Stimulated activated CD4-positive, alpha-beta T cell treated with anti-CD3 and anti-CD28 coated beads, Interleukin-15, amount 100 ng/mL, for 1 hour (primary cell): ENCODE measurements at places on chromosomes 4 and X.
A peak's percentile ranks its signal among the peaks of the same experiment; 100 is the strongest.

DNA sequence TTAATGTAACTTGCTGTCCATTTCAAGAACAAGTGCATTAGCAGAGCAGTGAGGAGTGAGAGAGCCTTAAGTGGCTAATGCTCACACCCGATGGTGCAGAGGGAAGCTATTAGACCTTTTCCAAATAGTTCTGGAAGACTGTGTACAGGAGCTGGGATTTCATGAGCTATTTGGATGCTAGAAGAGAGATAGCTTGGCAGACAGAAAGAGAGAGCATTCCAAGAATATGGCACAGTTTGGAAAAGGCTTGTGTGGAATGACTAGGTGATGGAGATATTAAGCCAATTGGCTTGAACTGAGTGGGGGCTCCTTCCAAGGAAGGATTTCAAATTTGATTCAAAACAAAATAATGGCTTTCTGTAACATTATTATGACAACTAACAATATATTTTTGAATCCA lies 1097.2 kb upstream of the TENM3 start:
- no peak for DNase-seq

GRCh38 chrX:44580466-44580865 lies 37.8 kb upstream of the FUNDC1 start:
- no peak for DNase-seq

DNA sequence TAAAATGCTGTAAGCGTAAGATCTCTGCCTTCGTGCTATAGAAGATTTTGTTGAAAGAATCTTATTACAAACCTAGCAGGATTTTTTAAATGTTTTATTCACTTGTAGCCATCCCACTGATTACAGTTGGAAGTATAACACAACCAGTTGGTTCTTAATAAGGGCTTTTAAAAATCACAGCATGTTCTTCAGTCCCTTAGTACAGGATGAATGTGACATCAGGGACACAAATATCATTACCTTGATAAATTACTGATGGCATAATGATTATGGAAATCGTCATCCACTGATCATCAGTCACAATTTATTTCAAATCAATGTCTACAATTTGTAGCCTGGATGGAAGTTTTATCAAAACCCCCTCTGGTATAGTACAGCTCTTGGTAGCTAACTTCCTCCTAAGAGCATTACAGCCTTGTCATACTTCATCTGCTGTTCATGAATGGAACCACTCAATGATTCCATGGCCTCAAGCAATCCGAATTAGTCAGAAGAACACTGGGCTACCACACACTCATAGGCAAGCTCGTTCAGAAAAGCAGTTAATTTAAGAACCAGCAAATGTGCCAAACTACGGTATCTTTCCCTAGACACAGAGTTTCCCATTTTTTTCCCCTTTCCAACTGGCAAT lies 389.2 kb upstream of the TENM3 start:
- no peak for DNase-seq

DNA sequence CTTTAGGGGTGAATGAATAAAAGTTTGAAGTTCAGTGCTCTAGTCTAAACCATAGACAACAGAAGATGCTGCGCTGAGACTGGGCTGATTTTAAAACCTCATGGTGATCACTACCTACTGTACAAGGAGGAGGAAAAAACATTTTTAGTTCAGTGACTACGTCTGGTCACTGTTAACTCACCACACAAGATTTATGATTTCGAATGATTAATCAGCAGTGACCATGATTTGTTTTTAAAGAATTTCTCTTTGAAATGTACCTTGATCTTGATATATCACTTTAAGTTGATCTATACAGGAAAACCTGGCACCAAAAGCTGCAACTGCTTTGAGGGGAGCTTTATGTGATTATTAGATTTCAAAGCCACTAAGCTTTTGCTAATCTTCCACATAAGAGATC lies 286.3 kb downstream of the PDGFC start:
- no peak for DNase-seq

- peak; percentile 5 for DNase-seq
These were observed 32.5 kb upstream of the TLR2 start for GRCh38 chr4:153651587-153651986.

GRCh38 chrX:26409636-26410035 lies 193.7 kb downstream of the MAGEB5 start:
- DNase-seq: no peak

- DNase-seq: no peak
These were observed 65.9 kb downstream of the VEGFC start for GRCh38 chr4:176726803-176727202.

DNA sequence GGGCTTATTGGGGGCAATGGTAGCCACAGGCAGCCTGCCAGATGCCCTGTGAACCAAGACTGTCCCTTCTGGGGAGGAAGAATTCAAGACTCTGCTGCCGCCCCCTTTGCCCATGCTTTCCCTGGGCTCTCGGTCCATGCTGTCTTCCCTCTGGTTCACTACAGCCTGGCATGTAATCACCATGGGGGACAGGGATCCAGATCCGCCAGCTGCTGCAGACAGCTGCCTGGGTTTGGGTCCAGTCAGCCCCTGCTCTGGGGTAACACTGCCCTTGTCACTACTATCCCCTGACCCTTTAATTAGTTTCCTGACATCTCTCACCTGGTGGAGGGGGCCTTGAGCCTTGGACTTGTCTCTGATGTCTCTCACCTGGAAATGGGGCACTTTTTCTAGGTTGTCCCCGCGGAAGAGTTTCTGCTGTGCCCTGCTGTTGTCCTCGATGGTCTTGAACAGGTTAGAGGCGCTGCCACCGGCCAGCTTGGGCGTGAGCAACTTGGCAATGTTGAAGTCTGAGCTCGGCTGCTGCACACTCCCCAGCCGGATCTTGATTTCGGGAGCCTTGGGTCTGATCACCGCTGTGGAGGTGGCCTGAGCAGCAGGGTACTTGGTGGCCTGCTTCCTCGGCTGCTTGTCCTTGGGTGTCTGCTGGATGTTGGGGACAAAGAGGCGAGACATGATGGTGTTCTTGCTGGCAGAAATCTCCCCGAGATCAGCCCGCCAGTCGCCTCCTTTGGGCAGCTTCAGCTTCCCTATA lies 6.4 kb downstream of the C4orf54 start:
- no peak for DNase-seq

DNA sequence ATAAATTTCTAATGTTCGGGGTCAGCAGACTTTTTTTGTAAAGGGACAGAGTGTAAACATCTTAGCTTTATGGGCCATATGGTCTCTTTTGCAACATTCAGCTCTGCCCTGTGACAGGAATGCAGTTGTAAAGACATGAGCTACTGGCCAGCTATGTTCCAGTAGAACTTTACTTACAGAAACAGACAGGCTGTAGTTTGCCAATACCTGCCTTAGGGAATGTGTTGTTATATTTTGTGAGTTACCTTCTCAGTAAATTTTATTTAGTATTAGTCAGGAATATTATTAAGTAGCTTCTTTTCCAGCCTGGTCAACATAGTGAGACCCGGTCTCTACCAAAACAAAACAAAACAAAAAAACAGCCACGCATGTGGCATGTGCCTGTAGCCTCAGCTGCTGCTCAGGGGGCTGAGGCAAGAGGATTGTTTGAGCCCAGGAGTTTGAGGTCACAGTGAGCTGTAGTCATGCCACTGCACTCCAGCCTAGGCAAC lies 48.7 kb downstream of the HTT start:
- no peak for DNase-seq

DNA sequence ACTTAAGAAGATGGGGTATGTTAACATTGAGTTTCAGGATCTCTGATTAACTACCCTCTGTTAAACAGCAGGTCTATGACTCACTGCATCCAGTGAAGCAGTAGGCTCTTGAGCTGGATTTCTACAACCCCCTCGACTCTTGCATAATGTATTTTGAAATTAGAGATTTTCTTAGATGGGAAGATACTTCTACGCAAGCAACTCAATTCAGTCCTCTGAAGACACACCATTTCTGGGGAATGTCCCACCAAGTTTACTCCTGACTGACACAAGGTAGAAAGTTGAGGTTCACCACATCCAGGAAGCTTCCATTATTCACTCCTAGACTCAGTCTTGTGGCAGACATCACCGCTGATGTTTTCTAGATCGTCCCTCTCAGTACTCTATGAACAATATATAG lies 12.9 kb downstream of the PALLD start:
- DNase-seq: no peak

GRCh38 chrX:136076942-136077341 lies 70.4 kb upstream of the FHL1 start:
- DNase-seq: no peak

- no peak for DNase-seq
These were observed 47.5 kb upstream of the UGT2B15 start for GRCh38 chr4:68717999-68718398.

GRCh38 chr4:139823345-139823744 lies 157.7 kb downstream of the MGST2 start:
- DNase-seq: no peak

DNA sequence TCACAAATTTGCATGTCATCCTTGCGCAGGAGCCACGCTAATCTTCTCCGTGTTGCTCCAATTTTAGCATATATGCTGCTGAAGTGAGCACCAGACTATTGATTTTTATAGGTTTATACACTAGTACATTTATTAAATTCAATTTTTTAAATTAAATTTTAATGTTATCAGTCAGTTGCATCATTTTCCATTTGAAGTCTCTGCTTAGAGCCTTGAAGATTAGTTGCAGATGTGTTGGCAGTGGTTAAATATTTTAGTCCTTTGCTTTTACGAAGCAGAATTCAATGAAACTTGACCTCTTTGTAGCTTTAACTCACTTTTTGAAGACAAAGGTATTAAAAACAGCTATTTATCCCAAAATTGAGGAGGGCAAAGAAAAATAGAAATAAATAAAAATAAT lies 16.5 kb downstream of the TRAPPC11 start:
- DNase-seq: no peak

DNA sequence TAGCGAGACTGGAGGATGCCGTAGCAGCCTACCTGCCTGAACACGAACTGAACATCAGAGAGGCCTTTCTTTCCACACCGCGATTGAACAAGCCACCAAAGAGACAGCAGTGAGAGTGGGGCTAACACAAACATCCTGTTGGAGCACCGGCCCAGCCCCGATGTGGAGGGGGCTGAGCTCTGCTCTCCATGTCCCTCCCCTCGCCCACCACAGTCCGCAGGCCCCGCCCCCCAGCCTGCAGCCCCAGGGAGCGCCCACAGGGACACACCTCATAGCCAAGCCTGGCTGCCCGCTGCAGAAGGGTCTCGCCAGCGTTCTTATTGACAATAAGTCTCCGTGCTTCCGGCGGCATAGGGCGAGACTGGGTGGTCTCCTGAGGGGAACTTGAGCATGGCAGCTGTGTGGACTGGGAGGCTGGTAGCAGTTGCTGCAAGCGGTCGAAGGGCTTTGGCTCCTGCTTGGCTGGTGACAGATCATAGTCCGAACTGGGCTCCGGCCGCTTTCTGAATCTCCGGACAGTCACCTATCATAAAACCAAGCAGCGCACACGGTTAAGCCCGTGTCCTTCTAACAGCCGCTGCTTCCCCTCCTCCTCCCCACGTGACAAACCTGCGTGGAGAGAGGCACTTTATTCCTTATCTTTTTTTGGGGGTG lies 35.8 kb downstream of the BCOR start:
- DNase-seq: no peak

DNA sequence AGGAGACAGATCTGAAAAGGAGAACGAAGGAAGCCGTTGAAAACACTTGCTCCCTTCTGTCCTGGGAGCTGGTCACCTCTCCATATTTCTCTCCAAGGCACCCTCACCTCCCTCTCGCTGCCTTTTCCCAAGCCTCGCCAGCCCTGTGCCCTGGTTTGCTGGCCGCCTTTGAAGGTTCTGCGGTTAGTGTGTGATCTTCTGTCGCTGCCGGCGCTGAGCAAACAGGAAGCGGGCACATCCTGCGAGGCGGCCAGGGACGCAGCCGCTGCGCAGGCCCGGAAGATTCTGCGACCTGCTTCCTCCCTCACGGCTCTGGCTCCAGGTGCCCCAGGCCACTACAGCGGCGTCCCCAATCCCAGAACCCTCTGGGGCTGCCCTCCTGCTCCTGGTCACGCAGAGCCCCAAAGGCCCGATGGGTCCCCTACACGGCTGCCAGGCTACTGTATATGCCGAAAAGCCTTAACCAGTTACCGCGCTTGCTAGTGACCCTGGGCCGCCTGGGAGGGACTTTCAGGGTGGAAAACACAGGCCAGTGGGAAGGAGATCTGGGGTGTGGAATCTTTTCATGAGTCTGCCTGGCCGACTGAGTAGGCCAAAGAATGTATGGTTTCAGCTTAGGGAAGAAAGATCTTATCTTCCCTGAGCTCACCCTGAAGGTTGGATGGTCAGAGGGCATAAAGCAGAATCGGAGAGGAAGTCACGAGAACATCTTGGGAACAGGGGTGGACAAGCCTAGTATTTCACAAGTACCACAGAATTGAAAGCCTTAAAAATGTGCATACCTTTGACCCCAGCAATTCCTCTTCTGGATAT lies 2.3 kb upstream of the SASH3 start:
- DNase-seq: peak; percentile 34

DNA sequence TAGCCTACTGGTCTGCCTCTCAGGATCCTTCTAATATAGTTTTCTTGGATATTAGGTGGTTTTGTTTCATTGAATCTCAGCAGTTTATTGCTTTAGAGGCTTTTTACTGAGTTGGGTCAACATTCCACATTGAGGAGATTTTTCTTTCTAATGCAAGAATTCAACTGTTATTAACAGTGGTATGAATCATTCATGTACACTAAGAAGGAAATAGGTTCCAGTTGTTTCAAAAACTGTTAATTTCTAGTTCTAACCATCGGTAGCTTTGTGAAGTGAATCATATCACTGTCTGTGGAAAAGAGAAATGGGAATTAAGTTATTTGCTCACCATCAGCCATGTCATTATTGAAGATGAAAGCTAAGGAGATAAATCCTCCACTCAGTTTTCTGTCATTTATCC lies 331.5 kb downstream of the RPA4 start:
- no peak for DNase-seq

- no peak for DNase-seq
These were observed 309.6 kb upstream of the DDX53 start for GRCh38 chrX:22690116-22690515.

DNA sequence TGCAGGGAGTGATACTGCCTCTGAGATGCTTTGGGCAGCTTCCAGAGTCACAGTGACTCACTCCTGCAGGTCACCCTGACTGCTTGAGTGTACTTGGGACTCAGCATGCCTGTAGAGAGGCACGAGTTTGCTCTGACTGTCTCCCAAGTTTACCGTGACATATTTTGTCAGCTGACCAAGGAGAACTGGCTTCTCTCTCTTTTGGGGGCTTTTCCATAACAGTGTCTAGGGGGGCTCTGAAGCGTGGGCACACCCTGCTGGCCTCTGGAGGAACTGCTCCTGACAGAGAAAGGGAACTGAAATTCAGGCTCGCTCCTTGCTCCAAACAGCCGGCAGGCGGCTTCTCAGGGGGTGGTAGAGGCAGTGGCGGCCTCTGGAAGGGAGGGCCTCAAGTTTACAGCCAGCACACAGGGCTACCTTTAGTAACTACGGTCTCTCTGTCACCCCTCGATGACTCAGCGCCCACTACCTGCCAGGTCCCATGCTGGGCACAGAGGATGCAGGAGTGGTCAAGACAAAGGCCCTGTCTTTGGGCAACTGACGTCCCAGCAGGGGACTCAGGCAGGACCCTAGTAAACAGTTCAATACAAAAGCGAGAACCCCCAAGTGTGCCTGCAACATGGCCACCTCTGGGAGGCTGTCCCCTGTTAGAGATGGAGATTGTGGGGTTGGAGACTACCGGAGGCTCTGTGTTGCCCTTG lies 17.8 kb downstream of the ZNF185 start:
- DNase-seq: no peak

- DNase-seq: no peak
These were observed 21.2 kb upstream of the TAB3 start for GRCh38 chrX:30910124-30910860.

- DNase-seq: no peak
These were observed 557.7 kb upstream of the SLIT2 start for GRCh38 chr4:19693936-19694570.
